IgD-negative memory B cell (primary cell): ENCODE measurements at places on chromosomes 6 and 20. TPM values are rescaled to one million over a fixed set of nuclear protein-coding genes. Genes with fewer than 3 reads are reported as not detected.

LCA5 gene
- 0.30 TPM for polyA plus RNA-seq

TSPO2 gene
- polyA plus RNA-seq, result not detected

HLA-DRB1 gene
- 1,928 TPM for polyA plus RNA-seq

ERVFRD-1 gene
- polyA plus RNA-seq, result not detected

MAFB gene
- polyA plus RNA-seq, result not detected
